Dermis blood vessel endothelial cell (primary cell): ENCODE measurements at places on chromosomes 3 and 15. TPM values are rescaled to one million over a fixed set of nuclear protein-coding genes. Genes with fewer than 3 reads are reported as not detected.

GRCh38 chr3:71784914-71785531, at the start of gene PROK2:
PROK2 (minus strand) TSS chr3:71785148; CDS start chr3:71785052, 96 bp downstream.
- no peak for DNase-seq

GRCh38 chr15:84992157-84992944, 10.7 kb downstream of the PDE8A start:
- DNase-seq = peak; percentile 65

GRCh38 chr3:108959017-108959416, 5.3 kb upstream of the GUCA1C start:
- no peak for DNase-seq

The LRRC2 gene
- total RNA-seq = under 0.01 and 0.09 TPM in 2 replicates

DNA sequence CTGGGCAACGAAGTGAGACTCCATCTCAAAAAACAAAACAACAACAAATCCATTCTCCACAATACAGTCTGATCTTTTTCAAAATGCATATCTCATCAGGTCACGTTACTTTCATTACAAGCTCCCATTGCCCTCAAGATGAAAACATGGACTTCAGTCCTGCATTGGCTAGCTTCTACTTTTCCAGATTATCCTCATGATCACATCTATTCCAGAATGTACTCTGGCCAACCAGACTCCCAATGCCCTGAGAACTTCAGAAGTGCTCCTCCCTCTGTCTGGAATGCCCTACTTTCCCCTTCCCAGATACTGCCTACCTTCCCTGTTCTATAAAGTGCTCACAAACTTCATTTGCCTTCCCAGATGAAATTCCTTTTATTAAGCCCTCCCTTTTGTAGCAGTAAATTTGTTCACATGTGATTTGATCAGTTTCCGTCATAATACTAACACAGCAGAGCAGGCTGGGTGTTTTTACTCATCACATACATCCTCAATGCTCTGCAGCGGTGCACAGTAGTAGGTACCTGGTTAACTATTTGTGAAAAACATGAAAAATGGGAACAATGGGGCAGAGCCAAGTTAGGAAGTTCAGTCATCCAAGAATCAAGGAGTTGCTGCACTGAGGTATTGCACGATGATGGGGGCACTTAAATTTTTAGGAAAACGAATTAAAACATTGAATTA, 5.3 kb downstream of the RPL22L1 start:
- no peak for DNase-seq

The MAP1A gene
- total RNA-seq = 0.33 and 0.34 TPM in 2 replicates

GRCh38 chr3:89113893-89114840, 6.7 kb downstream of the EPHA3 start:
- no peak for DNase-seq
